ENCODE measurements at places on chromosomes 3 and 15.
A peak's percentile ranks its signal among the peaks of the same experiment; 100 is the strongest.

DNA sequence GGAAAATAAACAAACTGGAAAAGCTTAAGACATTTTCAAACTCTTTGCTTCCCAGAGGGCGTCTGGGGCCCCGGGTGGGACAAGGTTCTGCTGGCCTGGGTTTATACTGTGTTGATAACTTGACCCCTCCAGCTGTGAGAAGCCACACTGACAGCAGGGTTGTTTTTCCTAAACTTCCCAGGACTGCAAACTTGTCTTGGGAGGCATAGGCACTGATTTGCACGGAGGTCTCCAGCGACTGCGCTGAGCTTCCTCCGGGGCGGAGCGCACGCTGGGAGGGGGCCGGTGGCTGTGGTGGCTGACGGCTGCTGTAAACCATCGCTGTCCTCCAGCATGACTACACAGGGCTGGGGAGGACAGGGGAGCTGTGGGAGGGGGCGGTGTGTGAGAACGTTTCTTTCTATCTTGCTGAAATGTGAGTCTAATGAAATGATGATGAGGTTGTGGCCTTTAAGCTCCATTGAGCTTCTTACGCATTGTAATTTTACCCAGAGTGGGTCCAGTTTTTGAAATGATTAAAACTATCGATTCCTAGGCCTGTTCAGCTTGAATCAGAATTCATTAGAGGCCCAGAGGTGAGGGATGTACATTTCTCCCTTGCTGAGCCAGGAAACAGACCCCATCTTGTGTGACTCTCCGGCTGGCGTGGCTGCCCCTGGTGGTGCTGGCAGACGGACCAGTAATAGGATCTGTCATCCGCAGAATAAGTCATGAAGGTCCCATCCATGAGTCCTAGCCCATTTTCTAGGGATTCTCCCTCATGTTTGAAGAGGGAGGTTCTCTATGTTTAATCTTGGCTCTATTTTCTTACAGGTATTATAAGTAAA, 40.5 kb upstream of the VPS8 start:
- no peak for DNase-seq

GRCh38 chr15:58686286-58686685, 63.2 kb downstream of the ADAM10 start:
- DNase-seq: no peak

GRCh38 chr15:90931575-90931827, 848 bp downstream of the HDDC3 start:
- DNase-seq: no peak

DNA sequence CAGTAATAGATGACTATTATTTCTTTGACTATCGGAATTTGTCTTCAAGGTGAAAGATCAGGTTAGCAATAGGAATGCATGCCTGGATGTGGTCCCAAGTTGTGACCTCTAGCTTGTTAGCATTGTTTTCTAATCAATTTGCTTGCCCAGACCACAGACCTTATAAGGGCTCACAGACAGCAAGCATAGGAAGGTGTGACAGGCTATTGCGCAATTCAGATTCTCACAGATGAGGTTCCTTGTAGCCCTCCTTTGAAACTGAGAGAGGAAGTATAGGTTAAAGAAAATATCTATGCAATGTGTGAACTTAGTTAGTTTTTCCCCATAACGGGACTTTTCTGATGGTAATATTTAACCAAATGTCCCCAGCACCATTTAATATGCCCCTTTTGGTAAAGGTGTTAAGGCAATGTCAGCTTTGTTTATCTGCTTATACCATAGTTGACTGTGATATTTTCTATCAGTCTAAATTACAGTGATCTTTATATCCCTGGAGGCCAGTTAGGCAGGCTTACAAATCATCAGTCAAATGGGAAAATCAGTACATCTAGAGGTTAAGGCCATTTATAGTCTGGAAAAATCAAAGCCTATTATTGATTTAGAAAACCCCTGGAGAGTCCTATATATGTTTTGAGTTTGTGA, 168.1 kb upstream of the MBNL1 start:
- peak; percentile 79 for DNase-seq

- DNase-seq: no peak
Measured at GRCh38 chr3:59277816-59278215, 228.0 kb upstream of the CFAP20DC start.

- DNase-seq: no peak
Measured at GRCh38 chr15:60740231-60740630, 261.3 kb upstream of the ICE2 start.

- DNase-seq: no peak
Measured at GRCh38 chr15:79535536-79535935, 103.4 kb downstream of the MINAR1 start.

GRCh38 chr3:167837466-167837865, 101.9 kb downstream of the SERPINI1 start:
- peak; percentile 74 for DNase-seq

DNA sequence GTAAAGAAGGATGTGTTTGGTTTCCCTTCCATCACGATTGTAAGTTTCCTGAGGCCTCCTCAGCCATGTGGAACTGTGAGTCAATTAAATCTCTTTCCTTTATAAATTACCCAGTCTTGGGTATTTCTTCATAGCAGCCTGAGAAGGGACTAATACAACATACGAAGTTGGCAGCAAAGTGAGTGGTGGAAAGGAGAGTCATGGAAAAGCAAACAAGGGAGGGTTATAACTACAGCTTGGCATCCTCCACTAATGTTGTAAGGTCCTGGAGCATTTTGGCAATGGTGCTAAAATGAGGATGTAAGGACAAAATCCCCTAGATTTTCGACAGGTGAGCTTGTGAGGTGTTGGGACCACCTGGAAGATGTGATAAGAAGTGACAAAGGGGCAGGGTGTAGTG, 5.8 kb upstream of the TMEM41A start:
- no peak for DNase-seq

GRCh38 chr3:193743702-193744047, 150.7 kb downstream of the OPA1 start:
- DNase-seq: no peak

GRCh38 chr3:63968612-63969350, 54.5 kb downstream of the PSMD6 start:
- no peak for DNase-seq

- no peak for DNase-seq
Measured at GRCh38 chr15:93478947-93479346, 389.9 kb upstream of the RGMA start.

- no peak for DNase-seq
Measured at GRCh38 chr3:20857636-20858035, 671.6 kb upstream of the SGO1 start.

- no peak for DNase-seq
Measured at GRCh38 chr15:101210058-101210457, 41.8 kb downstream of the CHSY1 start.

GRCh38 chr3:177446165-177446601, 248.9 kb upstream of the TBL1XR1 start:
- no peak for DNase-seq

DNA sequence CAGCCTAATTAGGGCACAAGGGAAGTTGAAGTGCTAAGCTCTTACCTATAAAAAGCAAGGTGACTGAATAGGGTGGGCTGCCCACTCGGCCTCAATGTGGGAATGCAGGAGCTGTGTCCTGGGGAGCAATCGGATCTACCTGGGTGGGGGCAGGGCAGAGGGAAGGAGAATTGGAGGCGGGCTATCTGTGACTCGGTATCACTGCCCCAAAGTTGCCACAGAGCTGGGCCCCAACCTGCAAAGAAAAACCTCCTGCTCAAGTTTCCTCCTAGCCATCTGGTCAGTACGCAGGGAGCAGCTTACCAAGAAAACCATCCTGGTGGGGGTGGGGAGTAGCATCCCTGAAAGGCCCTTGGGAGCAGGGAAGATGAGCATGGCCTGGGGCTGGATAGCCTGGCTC, 10.7 kb downstream of the CIB2 start:
- no peak for DNase-seq

DNA sequence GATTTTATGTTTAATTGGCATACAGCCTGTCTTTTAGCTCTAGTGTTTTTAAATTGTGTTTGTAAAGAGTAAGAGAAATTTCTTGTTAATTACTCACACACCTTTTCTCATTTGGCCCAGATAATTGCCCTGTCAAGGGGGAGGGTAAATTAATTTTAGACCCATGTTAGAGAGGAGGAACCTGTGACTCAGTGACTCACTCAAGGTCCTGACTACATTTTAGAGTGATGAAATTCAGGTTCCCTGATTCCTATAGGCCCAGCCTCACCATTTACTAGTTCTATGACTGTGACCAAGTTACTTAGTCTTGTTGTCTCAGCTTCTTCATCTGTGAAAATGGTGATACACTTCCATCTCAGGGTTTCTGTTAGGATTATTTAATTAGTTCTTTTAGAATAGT, 125.2 kb upstream of the DPH6 start:
- DNase-seq: no peak

GRCh38 chr15:28897861-28898585, 12.2 kb downstream of the APBA2 start:
- no peak for DNase-seq

GRCh38 chr3:23741036-23741706, 64.6 kb upstream of the UBE2E1 start:
- DNase-seq: no peak

DNA sequence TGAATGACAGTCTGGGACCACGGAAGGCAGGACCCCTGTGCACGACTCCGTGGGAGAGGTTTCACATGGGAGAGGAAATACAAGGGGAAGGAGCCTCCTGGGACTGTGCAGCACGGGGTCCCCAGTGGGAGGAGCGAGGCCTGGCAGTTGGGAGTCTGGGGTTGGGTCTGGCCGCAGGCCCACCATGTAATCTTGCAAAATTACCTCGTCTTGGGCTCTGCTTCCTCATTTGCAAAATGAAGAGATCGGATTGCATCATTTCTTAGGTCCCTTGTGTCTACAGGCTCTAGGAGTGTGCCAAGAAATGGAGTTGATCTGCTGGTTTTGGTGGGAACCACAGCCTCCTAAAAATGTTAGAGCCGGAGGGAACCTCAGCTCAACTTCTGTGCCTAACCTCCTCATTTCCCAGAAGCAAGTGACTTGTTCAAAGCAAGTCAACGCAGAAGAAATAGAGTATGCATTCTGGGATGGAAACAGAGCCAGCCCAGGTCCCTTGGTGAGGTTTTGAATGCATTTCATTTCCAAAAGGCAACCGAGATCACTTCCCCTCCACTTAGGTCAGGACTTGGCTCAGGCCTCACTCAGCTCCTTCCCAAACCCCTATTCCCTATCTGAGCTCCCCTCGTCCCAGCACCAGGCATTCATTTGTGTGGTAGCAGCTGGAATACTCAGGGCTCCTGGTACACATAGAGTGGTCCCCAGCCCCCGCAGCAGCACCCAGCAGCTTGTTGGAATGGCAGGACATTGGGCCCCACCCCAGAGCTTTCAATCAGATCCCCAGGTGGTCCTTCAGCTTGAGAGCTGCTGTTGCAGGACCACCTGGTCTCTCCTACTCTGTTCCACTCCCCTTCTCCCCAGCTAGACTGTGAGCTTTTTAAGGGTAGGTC, 267.7 kb downstream of the XXYLT1 start:
- DNase-seq: peak; percentile 87

DNA sequence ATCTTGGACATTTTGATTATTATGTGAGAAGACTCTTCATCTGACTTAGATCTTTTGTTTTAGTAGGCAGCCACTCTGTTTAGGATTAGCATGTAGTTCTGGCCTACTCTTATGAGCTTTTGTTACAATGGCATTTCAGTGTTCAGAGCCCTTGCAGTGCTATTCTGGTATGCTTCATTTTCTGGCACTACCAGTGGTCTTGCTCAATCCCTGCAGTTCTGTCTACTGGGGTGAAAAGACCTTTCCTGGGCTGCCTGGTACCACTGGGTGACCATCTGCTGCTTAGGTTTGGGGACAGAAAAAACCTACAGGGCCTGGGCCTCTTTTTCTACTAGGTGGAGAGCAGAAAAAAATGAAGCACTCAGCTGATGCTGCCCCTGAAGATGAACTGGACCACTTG, 42.5 kb downstream of the IL16 start:
- no peak for DNase-seq

DNA sequence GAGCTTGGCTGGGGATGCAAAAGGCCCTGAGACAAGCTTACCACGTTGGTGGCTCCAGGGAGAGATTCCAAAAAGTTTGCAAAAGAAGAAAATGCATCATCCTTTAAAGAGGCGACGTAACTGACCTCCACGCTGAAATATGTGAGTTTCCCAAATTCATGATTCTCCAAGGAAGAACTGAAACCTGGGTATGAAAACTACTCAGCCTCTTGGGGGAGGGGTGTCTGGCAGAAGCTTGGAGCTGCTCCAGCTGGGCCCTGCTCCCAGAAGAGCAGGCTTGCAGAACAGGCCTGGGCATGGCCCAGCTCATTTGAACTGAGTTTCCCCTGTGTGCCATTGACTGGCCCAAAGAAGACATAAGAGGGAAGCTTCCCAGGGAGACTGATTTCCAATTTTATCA, 20.5 kb downstream of the CPN2 start:
- no peak for DNase-seq

DNA sequence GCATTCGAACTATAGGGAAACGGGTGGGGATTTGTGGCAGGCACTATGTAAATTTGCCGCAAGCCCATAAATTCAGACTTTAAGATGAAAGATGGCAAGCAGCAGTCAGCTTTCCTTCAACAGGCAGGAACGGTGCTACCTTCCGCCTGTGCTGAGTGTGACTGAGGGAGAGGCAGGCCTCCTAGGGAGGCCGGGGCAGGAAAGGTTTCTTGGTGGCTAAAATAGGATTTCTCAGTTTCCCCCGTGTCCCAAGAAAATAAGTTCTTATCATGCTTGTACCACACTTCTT, 12.5 kb downstream of the FLNB start:
- DNase-seq: no peak

DNA sequence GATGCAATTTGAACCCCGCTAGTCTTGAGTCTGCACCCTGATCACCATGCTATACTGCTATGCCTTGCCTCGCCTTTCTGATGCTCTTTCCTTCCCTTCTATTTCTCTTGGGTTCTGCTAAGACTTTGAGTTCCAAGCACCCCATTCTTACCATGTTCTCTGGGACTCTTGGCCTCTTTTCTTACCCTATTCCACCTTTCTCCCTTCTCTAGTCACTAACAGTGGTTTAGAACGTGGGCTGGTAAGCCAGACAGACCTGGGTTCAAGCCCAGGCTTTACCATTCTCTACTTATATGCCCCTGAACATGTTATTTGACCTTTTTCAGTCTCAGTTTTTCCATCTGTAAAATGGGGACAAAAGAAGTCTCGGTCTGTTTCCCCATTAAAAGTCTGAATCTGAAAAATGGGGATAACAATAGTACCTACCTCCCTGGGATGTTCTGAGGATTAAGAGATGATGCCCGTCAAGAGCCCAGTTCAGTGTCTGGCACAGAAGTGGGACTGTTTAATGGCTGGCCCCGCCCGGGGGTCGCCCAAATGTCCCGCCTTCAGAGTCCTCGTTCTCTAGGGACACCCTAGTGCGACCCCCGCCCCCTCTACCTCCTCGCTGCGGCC, 376 bp downstream of the TADA3 start:
- no peak for DNase-seq

DNA sequence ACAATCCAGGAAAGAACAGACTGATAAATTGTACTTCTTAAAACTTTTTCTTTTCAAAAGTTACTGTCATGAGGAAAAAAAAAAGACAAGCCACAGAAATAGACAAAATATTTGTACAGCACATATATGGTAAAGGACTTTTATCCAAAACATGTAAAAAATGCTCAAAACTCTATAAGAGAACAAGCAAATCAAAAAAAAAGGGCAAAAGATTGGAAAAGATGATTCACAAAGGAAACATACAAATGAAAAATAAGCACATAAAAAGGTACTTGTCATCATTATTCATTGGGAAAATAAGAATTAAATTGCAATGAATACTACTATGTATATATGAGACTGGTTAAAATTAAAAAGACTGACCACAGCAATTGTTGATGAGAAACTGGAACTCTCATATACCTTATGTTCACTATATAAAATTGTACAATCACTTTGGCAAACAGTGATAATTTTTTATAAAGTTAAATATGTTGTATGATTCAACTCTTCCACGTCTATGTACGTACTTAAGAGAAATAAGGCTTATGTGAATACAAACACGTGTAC, 39.7 kb downstream of the DIPK2A start:
- DNase-seq: no peak
